Activated CD4-positive, alpha-beta T cell treated with anti-CD3 and anti-CD28 coated beads, Interleukin-2, amount 10 ng/mL, durations not matched to agents 24 days and 14 days (primary cell): ENCODE measurements at places on chromosomes 3 and 15. TPM values are rescaled to one million over a fixed set of nuclear protein-coding genes. Genes with fewer than 3 reads are reported as not detected.

DNA sequence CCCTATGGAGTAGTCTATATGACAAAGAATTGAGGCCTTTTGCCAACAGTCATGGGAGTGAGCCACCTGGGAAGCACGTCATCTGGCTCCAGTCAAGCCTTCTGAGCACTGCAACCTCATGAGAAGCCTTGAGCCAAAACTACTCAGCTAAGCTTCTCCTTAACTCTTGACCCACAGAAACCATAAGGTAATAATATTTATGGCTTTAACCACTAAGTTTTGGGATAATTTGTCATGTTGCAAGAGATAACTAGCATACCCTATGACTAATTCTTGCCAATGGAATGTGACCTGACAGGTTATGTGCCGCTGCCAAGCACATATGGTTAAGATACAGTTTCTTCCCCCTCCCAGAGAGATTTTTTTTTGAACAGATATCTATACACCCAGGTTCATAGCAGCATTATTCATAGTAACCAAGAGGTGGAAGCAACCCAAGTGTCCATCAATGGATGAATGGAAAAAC is 11.8 kb upstream of the SLC6A11 start:
- DNase-seq, result no peak

The ACAN gene
- not detected in 2 replicates for total RNA-seq

GRCh38 chr3:130395331-130395730 is 49.9 kb downstream of the COL6A5 start:
- DNase-seq, result no peak

- DNase-seq, result no peak
These were observed at the start of gene ERC2 for GRCh38 chr3:56468184-56469106. Gene ERC2, minus strand, starts transcription at chr3:56468467.

- no peak for DNase-seq
These were observed 287.6 kb upstream of the C2CD4B start for GRCh38 chr15:62452667-62453066.

DNA sequence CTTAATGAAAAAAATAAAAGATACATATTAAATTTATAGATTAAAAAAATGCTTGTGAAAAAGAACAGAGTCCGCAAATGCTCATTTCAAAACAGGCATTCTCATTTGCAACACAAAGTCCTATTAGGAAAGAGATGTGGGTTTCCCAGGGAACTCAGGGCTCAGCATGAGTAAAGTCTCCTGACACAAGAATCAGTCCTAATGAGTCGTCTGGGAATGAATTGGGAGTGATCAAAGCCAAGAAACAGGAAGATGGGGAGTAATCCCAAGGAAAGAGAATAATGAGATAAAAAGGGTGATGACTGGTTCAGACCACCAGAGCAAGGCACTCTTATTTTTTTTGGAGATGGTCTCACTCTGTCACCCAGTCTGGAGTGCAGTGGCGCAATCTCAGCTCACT is 443.7 kb downstream of the NR2F2 start:
- no peak for DNase-seq

The PLCH1 gene
- total RNA-seq, result 0.38 TPM in 1 of 2 replicates, not detected in the other

DNA sequence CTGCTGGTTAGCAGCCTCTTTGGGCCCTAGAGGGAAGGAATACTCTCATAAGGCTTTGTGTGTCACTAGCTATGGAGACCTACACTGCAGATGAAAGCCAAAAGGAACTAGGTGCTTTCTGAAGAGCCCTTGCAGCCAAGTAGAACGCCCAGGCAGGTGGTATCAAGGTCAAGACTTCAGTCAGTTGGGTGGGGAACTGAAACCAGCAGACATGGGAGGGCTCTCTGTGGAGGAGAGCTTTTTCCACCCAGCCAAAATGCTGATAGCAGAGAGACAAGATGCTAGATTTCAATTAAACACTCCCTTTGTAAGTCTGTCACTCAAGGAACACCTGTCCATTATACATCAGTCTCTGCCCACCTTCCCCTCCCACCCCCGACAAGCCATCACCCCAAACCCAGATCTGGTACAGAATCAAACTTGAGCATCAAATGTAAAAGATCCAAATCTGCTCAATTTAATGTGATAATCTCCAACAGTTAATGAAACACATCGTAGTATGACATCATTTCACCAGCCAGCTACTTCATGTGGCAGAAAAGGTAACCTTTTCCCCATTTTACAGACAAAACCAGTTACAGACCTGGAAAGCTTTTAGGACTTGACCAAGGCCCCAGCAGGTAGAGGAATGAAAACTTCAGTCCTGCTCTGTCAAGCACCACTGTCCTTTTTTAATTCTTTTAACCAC is 14.6 kb downstream of the MRPS25 start:
- no peak for DNase-seq

The PP2D1 gene
- not detected in 2 replicates for total RNA-seq

- no peak for DNase-seq
These were observed at the start of gene CCR3 for GRCh38 chr3:46242120-46242519. Gene CCR3, plus strand, starts transcription at chr3:46242460. Its CDS starts 22,699 bp downstream, at chr3:46265159.

DNA sequence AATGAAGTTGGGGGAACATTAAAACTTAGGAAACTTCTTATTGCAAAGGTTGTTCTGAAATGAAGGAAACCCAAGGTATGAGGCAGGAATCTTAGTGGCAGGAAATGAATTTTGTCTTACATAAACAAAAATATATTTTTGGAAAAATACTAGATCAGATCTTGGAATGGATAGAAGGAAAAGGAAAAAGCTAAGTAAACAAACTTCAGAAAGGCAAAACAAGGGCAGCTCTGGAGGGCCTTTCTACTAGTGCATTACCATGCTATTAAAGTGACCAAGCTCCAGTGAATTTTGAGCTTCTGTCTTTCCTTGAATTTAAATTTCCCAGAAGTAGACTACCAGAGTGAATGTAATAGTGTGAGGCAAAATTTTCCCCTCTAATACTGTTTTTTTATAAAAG is 13.6 kb downstream of the ARL6 start:
- no peak for DNase-seq
